ENCODE measurements at places on chromosomes 7 and 10. TPM values are rescaled to one million over a fixed set of nuclear protein-coding genes. Genes with fewer than 3 reads are reported as not detected.

Gene NPY4R2
- total RNA-seq = not detected

Gene SPDYE6
- not detected for total RNA-seq

Gene PIP
- not detected for total RNA-seq

Gene SUN3
- total RNA-seq = not detected

Gene NUP205
- 183 TPM for total RNA-seq

Gene TRIM73
- total RNA-seq = 4.4 TPM
